ENCODE measurements at places on chromosomes 2 and 18. TPM values are rescaled to one million over a fixed set of nuclear protein-coding genes. Genes with fewer than 3 reads are reported as not detected.

- DNase-seq: no peak
- H3K36me3 ChIP-seq: no peaks in the 10 kb centered on the region
- peaks cover 2% of the 10 kb centered on the region for H3K4me1 ChIP-seq
- H3K4me3 ChIP-seq: no peak overlapping the region
Observed at GRCh38 chr2:226426292-226426736, 373.3 kb downstream of the IRS1 start.

DNA sequence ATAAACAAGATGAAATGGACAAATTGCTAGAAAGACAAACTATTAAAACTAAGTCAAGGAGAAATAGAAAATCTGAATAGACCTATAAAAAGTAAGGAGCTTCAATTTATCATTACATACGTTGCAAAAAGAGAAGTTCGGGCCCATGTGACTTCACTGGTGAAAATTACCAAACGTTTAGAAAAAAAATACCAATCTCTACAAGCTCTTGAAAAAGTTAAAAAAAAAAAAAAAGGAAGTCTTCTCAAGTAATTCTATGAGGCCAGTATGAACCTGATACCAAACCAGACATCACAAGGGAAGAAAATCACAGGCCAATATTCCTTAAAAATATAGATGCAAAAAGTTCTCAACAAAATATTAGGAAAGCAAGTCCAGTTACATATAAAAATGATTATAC is 20.2 kb upstream of the ACVR2A start:
- H3K27me3 ChIP-seq: no peaks in the 10 kb centered on the region
- DNase-seq: no peak
- H3K4me1 ChIP-seq: no peaks in the 10 kb centered on the region
- H3K4me3 ChIP-seq: no peak overlapping the region

DNA sequence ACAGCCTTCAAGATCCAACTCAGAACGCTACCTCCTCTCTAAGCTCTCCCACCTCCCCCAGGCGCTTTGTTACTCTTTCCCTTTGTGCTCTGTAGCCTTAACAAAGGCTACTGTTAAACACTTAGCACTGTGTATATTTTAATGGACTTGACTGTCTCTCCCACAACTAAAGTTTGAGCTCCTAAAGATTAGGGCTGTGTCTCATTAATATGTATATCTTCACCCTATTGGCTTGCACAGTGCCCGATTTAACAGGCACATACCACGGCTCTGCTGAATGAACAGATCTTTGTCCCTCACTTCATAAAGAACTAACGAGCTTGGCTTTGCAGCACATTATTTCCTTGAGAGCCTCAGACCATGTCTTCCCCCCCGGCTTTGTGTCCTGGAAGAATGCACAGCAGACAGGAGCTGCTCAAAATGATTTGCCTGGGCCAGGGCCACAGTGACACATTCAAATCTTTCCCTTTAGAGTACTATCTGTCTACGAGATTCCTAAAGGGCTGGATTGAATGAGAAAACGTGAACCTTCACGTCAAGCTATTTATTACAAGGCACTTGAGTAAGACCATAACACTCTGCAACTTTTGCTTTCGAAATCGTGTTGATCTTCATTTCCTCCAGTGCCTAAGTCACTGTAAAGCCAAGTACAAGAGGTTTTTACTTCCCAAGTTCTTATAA is 22.1 kb downstream of the ABHD3 start:
- no peaks in the 10 kb centered on the region for H3K36me3 ChIP-seq
- H3K4me3 ChIP-seq: peak overlapping the region; percentile 48
- no peaks in the 10 kb centered on the region for H3K27me3 ChIP-seq
- H3K4me1 ChIP-seq: peaks cover 2% of the 10 kb centered on the region
- no peak for DNase-seq

GRCh38 chr2:221485503-221485870 is 86.6 kb downstream of the EPHA4 start:
- H3K27ac ChIP-seq: no peak overlapping the region
- H3K36me3 ChIP-seq: no peaks in the 10 kb centered on the region
- H3K4me3 ChIP-seq: no peak overlapping the region
- H3K27me3 ChIP-seq: no peaks in the 10 kb centered on the region
- no peaks in the 10 kb centered on the region for H3K4me1 ChIP-seq
- DNase-seq: no peak

DNA sequence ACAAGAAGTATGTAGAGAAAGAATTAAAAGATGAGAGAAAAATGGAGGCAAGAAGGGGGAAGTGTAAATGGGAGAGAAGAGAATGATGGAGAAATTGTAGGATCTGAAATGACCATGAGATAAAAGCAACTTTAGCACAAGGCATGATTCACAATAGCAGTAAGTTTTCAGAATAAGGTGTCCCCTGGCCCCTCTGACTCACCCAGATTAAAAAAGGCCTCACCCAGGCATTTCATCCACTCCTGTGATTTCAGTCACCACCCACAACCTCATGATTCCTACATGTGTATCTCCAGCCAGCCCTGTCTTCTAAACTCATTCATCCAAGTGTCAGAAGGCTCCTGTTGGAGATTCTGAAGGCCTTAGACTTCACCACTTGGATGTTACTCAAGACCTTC is 56.6 kb downstream of the SP100 start:
- H3K4me1 ChIP-seq: no peaks in the 10 kb centered on the region
- no peak overlapping the region for H3K4me3 ChIP-seq
- H3K27ac ChIP-seq: no peak overlapping the region
- DNase-seq: no peak
- no peaks in the 10 kb centered on the region for H3K27me3 ChIP-seq
- H3K36me3 ChIP-seq: peaks cover 27% of the 10 kb centered on the region

- DNase-seq: peak; percentile 86
- no peaks in the 10 kb centered on the region for H3K4me1 ChIP-seq
- peak overlapping the region; percentile 71 for H3K27ac ChIP-seq
Observed at GRCh38 chr18:76565238-76566173, 70.5 kb upstream of the ZNF516 start.

- H3K27me3 ChIP-seq: no peaks in the 10 kb centered on the region
- DNase-seq: no peak
- no peaks in the 10 kb centered on the region for H3K36me3 ChIP-seq
- H3K27ac ChIP-seq: no peak overlapping the region
Observed at GRCh38 chr2:79638410-79638809, 125.6 kb downstream of the CTNNA2 start.

- H3K4me1 ChIP-seq: no peaks in the 10 kb centered on the region
- no peaks in the 10 kb centered on the region for H3K27me3 ChIP-seq
- no peaks in the 10 kb centered on the region for H3K36me3 ChIP-seq
- no peak overlapping the region for H3K4me3 ChIP-seq
- H3K27ac ChIP-seq: no peak overlapping the region
Observed at GRCh38 chr18:12659904-12660605, 2.1 kb upstream of the SPIRE1 start.

GRCh38 chr18:48914581-48915251 is 36.0 kb downstream of the SMAD7 start:
- H3K36me3 ChIP-seq: no peaks in the 10 kb centered on the region
- peak; percentile 68 for DNase-seq

DNA sequence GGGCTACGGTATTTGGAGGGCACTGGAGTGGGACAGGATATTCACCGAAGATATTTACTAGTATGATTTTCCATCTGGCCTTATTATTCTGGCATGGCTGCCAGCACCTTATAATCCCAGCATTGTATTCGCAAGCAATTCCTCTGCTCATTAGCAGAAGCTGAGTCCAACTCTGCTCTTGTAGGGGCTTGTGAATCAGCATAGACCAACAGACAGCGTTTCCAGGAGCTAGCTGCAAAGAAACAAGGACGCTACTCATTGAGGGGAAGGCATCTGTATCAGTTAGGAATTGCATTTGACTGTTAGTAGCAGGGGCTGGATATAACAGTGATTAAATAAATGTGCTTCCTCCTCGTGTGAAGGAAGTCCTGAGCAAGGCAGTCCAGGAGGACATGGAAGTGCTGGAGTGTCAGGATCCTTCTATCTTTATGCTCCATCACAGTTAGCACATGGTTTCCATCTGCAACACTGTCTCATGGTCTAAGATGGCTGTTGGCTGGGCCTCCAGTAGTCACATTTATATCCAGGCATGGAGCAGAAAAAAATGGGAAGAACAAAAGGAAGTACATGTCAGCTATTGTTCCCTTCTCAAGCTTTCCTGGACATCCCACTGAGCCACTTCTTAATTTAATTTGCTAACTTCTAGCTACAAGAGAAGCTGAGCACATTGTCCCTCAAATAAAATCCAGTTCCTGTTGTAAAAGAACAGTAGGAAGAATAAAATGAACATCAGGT is 214.1 kb downstream of the C1D start:
- H3K27ac ChIP-seq: no peak overlapping the region
- no peaks in the 10 kb centered on the region for H3K36me3 ChIP-seq
- no peak for DNase-seq
- H3K4me3 ChIP-seq: no peak overlapping the region
- no peaks in the 10 kb centered on the region for H3K27me3 ChIP-seq

DNA sequence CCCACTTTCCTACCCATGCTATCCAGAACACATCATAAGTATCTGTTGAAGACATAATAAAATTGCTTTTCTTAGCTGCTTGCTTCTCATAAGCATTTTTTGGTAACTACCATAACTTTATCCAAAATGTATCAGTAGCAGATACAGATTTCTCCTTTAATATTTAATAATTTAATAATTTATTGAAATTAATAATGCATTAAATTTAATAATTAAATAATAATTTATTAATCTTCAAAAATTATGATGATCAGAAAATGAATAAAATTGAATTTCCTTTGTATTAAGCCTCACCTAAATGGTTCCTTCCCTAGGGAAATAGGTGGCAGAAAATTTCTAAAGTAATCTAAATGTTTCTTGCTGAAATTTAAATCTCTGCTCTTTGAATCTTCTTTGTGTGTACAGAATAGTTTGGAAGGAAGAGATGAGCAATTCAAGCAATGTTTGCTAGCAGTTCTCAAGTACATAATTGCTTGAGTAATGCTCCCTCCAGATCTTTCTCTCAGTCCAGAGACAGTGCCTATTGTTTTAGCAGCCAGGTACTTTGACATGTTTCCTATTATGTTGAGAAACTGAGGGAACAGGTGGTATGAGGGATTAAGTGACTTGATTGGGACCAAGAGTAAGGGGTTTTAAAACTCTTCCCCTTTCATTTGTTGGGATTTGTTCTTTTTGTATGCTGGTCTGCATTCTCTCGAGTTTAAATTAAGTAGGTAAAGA is 123.1 kb upstream of the CYP26B1 start:
- H3K27me3 ChIP-seq: no peaks in the 10 kb centered on the region
- H3K27ac ChIP-seq: no peak overlapping the region
- no peaks in the 10 kb centered on the region for H3K36me3 ChIP-seq
- no peak for DNase-seq

GRCh38 chr2:206127656-206128055 is 31.6 kb downstream of the NDUFS1 start:
- H3K4me3 ChIP-seq: no peak overlapping the region
- H3K27ac ChIP-seq: no peak overlapping the region
- peaks cover 42% of the 10 kb centered on the region for H3K36me3 ChIP-seq
- no peaks in the 10 kb centered on the region for H3K27me3 ChIP-seq
- DNase-seq: no peak

- no peaks in the 10 kb centered on the region for H3K36me3 ChIP-seq
- H3K27ac ChIP-seq: no peak overlapping the region
- peaks cover 7% of the 10 kb centered on the region for H3K4me1 ChIP-seq
- H3K27me3 ChIP-seq: no peaks in the 10 kb centered on the region
- DNase-seq: no peak
- no peak overlapping the region for H3K4me3 ChIP-seq
Observed at GRCh38 chr2:9545502-9545901, 10.1 kb downstream of the ADAM17 start.

GRCh38 chr18:26091047-26091630 is 726 bp upstream of the SS18 start:
- no peaks in the 10 kb centered on the region for H3K27me3 ChIP-seq
- H3K4me1 ChIP-seq: peaks cover 11% of the 10 kb centered on the region
- DNase-seq: no peak
- peak overlapping the region; percentile 93 for H3K4me3 ChIP-seq
- peaks cover under 1% of the 10 kb centered on the region for H3K36me3 ChIP-seq

DNA sequence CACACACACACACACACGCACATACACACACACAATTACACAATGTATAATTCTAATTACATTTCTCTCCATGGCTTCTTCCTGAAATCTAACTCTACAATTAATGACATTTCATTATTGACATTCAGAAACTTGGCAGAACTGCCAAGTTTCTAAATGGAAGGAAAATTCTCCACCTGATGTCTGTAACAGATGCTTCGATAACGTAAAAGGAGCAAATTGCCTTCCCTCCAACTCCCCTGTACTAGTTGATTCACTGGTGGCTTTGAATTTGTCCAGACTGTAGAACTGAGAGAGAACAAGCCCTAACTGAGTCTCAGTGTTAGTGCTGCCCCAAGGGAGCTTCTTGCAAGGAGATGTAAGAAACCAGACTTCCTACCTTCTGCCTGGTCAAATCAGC is 255.1 kb upstream of the TMEM200C start:
- H3K4me3 ChIP-seq: no peak overlapping the region
- no peaks in the 10 kb centered on the region for H3K4me1 ChIP-seq
- no peak overlapping the region for H3K27ac ChIP-seq
- DNase-seq: no peak

DNA sequence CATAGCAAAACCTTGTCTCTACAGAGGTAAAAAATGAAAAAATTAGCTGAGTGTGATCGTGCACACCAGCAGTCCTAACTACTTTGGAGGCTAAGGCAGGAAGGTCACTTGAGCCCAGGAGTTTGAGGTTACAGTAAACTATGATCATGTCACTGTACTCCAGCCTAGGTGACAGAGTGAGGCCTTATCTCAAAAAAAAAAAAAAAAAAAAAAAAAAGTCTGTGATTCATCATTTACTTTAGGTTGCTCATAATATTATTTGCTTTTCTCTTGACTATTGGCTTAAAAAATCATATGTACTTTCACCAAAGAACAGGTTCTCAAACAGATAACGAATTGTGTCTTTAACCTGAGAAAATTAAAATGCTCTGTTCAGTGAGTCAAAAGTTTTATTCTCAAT is 129.1 kb downstream of the MYO3B start:
- H3K27ac ChIP-seq: no peak overlapping the region
- H3K4me1 ChIP-seq: no peaks in the 10 kb centered on the region
- H3K4me3 ChIP-seq: no peak overlapping the region
- no peak for DNase-seq
- no peaks in the 10 kb centered on the region for H3K36me3 ChIP-seq

GRCh38 chr2:235577404-235578330 is 83.8 kb downstream of the AGAP1 start:
- no peak overlapping the region for H3K4me3 ChIP-seq
- DNase-seq: peak; percentile 62
- H3K27me3 ChIP-seq: no peaks in the 10 kb centered on the region
- no peaks in the 10 kb centered on the region for H3K36me3 ChIP-seq

DNA sequence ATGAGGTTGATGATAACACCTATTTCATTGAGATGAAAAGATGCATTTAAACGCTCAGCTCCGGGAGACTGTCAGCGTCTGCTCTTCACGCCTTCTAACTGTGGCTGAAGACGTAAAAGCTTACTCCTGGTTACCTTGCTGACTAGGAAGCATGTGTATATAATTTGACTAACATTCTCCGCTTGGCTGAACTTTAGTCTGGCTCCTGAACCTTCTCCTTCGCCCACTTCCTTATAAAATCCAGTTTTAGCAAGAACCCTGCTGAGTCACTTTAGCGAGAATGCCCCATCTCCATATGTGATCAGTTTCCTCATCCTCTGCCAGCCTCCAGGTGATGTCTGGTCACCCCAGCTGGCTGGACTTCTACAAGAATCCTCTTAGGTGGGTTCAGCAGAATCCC is 12.7 kb upstream of the CREG2 start:
- no peak for DNase-seq
- no peaks in the 10 kb centered on the region for H3K36me3 ChIP-seq
- no peaks in the 10 kb centered on the region for H3K27me3 ChIP-seq
- peaks cover 4% of the 10 kb centered on the region for H3K4me1 ChIP-seq
- no peak overlapping the region for H3K27ac ChIP-seq

Gene NYAP2
- polyA plus RNA-seq: not detected

Gene CD28
- polyA plus RNA-seq: 0.37 TPM

Gene SPC25
- not detected for polyA plus RNA-seq

Gene LRP1B
- polyA plus RNA-seq: 0.69 TPM

Gene FAP
- polyA plus RNA-seq: 0.45 TPM

Gene GKN2
- polyA plus RNA-seq: not detected

Gene MAPK4
- 9.2 TPM for polyA plus RNA-seq

Gene HOXD8
- 122 TPM for polyA plus RNA-seq

Gene GKN1
- not detected for polyA plus RNA-seq

Gene DBI
- polyA plus RNA-seq: 1,066 TPM
